ENCODE measurements at places on chromosomes 16 and 17.

GRCh38 chr17:58228679-58229078 is 9.6 kb upstream of the MKS1 start:
- no peak for DNase-seq

GRCh38 chr17:39014044-39014794 is 47.0 kb upstream of the FBXO47 start:
- DNase-seq: no peak

- DNase-seq: no peak
Observed at GRCh38 chr16:73956587-73957494, 339.8 kb upstream of the PSMD7 start.

DNA sequence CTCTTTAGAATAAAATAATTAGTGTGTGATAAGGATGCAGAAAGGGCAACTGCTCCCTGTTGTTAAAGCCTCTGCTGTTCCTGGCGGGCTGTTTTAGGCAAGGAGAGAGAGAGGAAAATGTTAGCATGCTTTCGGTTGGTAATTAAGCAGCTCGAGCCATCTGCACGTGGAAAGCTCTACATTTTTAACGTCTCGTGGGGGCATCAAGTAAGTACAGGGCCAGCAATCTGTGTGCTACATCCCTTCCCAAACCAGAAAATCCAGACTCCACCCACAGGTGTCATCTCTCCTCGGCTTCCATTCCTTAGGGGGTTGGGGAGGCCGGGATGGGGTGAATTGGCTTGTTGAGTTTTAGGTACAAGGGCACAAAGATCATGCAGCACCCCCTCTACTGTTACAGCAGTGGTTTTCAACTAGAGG is 62.4 kb upstream of the MARCHF10 start:
- no peak for DNase-seq

DNA sequence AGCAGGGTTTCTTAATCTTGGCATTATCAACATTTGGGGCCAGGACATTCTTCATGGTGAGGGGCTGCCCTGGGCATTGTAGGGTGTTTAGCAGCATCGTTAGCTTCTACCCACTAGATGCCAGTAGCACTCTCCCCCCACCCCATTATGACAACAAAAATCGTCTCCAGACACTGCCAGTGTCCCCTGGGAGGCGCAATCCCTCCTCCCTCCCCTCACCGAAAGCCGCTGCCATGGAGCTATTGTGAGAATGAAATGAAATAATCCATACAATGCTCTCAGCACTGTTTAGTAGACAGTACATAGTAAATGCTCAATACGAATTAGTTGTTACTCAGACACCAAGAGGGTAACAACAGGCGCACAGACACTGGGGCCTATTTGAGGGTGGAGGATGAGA is 502.9 kb downstream of the NPIPA7 start:
- DNase-seq: no peak

- no peak for DNase-seq
Observed at GRCh38 chr17:36650096-36650775, 48.9 kb downstream of the MRM1 start.

GRCh38 chr16:75340741-75341491 is 89.5 kb upstream of the BCAR1 start:
- DNase-seq: no peak
